ENCODE measurements at places on chromosomes 6 and 20.

DNA sequence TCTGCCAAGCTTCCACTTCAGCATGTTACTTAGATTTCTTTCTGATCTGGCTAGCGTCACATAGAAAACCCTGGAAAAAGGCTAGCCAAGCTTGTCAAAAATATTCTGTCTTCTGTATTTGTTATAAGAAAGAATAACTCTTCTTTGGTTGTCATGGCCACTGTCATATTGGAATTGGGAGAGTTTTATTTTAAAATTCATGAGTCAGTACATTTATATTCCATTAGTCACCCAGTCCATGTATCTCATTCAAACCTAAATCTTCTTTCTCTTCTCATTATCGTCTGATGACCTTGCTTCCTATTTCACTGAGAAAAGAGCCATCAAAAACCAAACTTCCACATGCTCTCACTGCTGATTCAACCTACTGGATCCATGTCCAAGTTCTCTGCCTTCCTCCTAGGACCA is 65.7 kb downstream of the EPM2A start:
- DNase-seq: no peak

GRCh38 chr20:56171087-56172012 is 77.2 kb upstream of the MC3R start:
- DNase-seq: no peak

DNA sequence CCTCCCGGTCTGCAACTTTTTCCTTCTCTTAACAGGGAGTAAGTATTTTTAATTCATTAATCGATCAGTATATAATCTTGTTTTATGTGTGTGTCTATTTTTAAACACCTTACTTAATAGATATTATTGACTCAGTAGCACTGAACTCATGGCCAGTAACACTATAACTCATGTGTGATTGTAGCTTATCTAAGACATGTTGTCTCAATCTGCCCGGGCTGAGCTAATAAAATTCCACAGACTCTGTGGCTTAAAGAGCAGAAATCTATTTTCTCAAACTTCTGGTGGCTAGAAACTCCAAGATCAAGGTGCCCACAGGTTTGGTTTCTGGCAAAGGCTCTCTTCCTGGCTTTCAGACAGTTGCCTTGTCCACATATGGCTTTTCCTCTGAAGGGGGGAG is 68.8 kb upstream of the TNFAIP3 start:
- no peak for DNase-seq

DNA sequence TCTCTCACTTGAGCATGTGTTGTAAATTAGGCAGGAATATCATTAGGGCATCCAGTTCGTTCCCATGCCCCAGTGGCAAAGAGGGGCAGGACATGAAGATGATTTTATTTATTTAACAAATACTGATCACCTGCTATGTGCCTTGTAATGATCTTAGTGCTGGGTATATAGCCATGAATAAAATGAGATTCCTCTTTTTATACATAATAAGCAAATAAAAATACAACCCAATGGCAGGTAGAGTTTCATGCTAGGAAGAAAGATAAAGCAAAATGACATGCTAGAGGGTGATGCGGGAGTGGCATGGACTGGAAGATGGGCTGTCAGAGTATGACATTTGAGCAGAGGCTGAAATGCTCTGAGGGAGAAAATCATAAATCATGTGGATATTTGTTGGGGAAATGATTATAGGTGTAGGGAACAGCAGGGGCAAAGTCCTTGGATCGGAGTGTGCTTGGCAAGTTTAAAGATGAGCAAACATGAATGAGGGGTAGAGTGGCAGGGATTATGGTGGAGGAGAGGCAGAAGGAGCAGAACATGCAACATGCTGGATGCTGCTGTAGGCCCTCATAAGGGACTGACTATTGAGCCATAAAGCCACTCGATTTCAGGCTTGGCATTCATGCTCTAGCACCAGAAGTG is 342.1 kb downstream of the PLCB1 start:
- DNase-seq: no peak

DNA sequence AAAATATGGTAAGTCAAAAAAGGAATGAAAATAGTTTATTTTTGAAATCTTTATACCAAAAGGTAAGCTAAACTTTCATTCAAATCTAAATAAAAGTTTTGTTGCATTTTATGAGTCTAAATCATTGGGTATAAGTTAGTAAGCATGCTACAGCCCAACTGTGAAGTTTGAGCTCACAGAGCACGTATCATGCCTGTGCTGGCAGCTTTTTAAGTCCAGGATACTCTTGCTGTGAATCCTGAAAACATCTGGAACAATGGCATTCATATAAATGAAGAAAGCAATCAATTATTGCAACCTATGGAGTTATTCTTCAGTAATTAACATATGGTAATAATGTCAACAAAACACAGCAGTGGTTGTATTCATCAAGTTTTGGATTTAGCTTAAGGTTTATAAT is 656.9 kb downstream of the RFPL4B start:
- DNase-seq: no peak

- no peak for DNase-seq
Observed at GRCh38 chr6:110755411-110755834, 59.8 kb downstream of the CDK19 start.

DNA sequence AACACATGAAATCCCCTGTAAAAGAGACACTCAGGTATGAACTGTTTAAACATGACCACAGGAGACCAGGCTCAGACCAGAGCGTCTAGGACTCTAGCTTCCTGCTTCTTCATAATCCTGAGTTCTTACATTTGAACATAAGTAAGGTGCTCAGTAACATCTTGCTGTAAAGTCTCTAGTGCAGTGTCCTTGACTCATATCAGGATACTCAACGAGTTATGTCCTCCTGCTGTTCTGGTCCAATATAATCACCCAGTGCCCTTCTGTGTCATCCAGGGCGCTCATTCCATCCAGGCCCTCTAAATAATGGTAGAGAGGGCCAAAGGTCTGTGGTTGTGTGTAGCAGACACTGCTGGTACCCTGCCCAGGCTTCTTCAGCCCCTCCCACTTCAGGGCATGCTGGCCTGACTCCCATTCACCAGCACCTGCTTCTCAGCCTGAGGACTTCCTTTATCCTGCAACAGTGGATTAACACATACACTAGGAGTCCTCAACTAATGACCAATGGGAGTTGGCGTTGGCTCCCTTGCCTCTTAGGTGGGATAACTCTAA is 66.8 kb upstream of the MOCS1 start:
- DNase-seq: no peak

GRCh38 chr6:110329714-110330436 is 28.3 kb downstream of the METTL24 start:
- DNase-seq: no peak

GRCh38 chr6:8006208-8006607 is 58.0 kb downstream of the BLOC1S5 start:
- DNase-seq: no peak

DNA sequence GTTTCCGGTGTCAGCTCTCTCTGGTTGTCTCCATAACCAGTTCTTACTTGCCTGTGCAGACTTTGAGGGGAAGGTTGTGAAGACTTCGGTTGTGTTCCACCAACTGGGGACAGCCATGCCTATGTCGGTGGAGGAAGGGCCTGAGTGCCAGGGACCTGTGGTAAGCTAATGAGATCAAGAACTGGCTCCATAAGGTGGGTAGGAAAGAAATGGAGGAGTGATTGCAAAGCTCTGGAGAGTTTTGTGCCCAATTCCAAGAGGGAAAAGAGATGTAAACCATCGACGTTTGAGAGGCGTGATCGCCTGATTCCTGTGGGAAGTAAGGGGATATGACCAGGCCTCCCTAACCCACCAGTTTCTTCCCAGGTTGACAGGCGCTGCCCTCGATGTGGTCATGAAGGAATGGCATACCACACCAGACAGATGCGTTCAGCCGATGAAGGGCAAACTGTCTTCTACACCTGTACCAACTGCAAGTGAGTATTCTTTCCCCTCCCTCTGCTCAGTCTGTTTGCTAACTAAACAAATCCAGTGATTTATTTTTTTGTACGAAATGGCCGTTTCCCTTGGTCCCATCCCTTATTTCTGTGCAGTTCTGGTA is 893 bp downstream of the POLR1H start:
- no peak for DNase-seq

DNA sequence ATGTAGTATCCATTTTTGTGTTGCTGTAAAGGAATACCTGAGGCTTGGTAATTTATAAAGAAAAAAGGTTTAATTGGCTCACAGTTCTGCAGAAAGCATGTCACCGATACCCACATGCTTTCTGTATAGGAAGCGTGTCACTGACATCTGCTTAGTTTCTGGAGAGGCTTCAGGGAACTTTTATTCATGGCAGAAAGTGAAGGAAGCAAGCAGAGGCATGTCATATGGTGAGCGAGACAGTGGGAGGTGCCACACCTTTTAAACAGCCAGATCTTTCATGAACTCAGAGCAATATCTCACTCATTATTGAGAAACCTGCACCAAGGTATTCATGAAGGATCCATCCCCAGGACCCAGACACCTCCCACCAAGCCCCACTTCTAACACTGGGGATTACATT is 3.5 kb downstream of the SUMO4 start:
- no peak for DNase-seq

DNA sequence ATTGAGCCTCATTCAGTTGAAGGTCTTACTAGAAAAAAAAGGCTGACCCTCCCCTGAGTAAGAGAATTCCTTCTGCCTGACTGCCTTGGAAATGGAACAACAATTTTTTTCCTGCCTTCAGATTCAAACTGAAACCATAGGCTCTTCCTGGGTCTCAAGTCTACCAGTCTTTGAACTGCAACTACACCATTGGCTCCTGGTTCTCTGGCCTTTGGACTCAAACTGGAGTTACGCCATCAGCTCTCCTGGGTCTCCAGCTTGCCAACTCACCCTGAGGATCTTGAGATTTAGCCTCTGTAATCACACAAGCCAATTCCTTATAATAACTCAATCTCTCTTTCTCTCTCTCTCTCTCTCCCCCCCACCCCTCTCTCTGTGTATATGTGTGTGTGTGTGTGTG is 36.0 kb upstream of the SNX9 start:
- DNase-seq: no peak

GRCh38 chr20:38350879-38351775 is 4.8 kb downstream of the LBP start:
- no peak for DNase-seq
